ENCODE measurements at places on chromosomes 16 and 17.

- no peak for DNase-seq
Observed at GRCh38 chr17:67164302-67164701, 80.7 kb downstream of the HELZ start.

- DNase-seq: no peak
Observed at GRCh38 chr17:50624321-50624934, 10.3 kb upstream of the ABCC3 start.

GRCh38 chr17:38592487-38592886 is 13.3 kb downstream of the SRCIN1 start:
- DNase-seq: no peak

DNA sequence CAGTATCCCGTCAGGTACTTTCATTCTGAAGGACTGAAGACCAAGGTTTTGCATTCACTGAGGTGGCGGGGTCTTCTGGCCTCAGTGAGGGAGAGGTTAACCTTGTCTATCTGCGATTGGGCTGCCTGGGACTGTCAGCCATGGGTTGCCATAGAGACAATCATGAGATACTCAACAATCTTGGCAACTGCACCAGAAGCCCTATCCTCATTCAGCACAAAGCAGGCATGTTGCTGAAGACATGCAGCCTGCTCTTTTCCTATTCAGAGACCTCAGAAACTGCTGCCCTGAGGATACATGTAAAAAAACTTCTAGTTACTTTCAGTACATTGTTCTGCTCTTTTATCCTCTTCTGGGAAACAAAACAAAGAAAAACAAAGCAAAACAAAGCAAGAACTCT is 146.3 kb upstream of the PIRT start:
- DNase-seq: no peak

- DNase-seq: no peak
Observed at GRCh38 chr17:40418428-40418706, 671 bp upstream of the TOP2A start.

GRCh38 chr16:79756571-79756970 is 156.0 kb upstream of the MAF start:
- peak; percentile 25 for DNase-seq

DNA sequence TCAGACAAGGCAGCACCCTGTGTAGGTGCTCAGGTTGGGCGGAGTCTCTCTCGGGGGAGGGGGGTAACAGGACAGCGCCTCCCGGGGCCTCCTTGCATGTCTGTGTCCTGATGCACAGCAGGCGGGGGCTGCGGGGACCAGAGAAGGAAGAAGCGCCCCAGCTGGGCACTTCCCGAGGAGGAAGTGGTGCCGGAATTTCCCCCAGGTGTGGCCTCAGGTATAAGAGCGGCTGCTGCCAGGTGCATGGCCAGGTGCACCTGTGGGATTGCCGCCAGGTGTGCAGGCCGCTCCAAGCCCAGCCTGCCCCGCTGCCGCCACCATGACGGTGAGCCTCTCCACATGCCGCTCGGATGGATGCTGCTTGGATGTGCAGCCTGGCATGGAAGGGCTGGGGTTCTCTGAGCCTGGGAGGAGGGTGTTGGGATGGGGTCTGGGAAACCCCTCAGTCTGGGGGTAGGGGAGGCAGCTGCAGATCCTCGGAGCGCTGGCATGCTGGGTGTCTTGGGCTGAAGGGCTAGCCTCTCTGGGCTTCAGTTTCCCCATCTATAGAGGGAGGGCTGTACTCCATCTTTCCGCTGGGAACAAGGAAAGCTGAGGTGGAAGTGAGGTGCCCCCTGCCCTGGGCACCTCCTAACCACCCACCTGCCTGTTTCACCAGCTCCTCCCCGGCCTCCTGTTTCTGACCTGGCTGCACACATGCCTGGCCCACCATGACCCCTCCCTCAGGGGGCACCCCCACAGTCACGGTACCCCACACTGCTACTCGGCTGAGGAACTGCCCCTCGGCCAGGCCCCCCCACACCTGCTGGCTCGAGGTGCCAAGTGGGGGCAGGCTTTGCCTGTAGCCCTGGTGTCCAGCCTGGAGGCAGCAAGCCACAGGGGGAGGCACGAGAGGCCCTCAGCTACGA is at the start of gene IL17C:
TSS of gene IL17C (plus strand) at position 250 of the 908 bp plus-strand sequence. CDS start at position 320, 70 bp downstream.
- peak; percentile 30 for DNase-seq

GRCh38 chr17:49572226-49572625 is 3.4 kb upstream of the NXPH3 start:
- no peak for DNase-seq

DNA sequence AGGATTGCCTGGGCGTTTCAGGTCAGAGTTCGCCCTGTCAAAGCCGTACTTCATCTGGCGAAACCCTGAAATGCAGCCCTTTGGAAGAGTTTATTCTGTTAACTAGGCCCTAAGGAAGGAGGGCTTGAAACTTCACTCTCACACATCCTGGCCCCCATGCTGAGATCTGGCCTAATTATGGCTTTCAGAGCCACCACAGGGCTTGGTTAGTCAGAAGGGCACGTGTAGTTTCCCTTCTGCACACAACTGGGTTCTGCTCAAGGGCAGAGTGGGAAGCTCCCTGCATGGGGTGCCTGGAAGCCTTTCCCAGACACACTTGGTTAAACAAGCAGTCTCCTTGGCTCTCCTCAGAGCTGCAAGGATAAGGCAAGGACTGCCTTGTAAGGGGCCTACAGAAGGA is 397.3 kb downstream of the SHISA9 start:
- no peak for DNase-seq

GRCh38 chr16:47254756-47255155 is 111.0 kb upstream of the NETO2 start:
- no peak for DNase-seq

- DNase-seq: peak; percentile 68
Observed at GRCh38 chr17:47663912-47664623, 14.3 kb downstream of the KPNB1 start.

DNA sequence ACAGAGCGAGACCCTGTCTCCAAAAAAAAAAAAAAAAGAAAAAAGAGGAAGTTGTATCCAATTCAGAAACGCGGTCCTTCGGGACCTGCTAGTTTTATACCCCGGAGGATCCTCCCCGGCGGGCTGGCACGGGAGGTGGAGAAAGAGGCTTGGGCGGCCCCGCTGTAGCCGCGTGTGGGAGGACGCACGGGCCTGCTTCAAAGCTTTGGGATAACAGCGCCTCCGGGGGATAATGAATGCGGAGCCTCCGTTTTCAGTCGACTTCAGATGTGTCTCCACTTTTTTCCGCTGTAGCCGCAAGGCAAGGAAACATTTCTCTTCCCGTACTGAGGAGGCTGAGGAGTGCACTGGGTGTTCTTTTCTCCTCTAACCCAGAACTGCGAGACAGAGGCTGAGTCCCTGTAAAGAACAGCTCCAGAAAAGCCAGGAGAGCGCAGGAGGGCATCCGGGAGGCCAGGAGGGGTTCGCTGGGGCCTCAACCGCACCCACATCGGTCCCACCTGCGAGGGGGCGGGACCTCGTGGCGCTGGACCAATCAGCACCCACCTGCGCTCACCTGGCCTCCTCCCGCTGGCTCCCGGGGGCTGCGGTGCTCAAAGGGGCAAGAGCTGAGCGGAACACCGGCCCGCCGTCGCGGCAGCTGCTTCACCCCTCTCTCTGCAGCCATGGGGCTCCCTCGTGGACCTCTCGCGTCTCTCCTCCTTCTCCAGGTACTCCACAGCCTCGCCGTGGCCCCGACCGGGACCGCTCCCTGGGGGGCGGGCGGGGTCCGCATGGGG is at the start of gene CDH3:
TSS of gene CDH3 (plus strand) at position 596 of the 779 bp plus-strand sequence. CDS start at position 666, 70 bp downstream.
- peak; percentile 95 for DNase-seq

- peak; percentile 69 for DNase-seq
Observed at GRCh38 chr17:68197997-68198930, 49.6 kb upstream of the AMZ2 start.

DNA sequence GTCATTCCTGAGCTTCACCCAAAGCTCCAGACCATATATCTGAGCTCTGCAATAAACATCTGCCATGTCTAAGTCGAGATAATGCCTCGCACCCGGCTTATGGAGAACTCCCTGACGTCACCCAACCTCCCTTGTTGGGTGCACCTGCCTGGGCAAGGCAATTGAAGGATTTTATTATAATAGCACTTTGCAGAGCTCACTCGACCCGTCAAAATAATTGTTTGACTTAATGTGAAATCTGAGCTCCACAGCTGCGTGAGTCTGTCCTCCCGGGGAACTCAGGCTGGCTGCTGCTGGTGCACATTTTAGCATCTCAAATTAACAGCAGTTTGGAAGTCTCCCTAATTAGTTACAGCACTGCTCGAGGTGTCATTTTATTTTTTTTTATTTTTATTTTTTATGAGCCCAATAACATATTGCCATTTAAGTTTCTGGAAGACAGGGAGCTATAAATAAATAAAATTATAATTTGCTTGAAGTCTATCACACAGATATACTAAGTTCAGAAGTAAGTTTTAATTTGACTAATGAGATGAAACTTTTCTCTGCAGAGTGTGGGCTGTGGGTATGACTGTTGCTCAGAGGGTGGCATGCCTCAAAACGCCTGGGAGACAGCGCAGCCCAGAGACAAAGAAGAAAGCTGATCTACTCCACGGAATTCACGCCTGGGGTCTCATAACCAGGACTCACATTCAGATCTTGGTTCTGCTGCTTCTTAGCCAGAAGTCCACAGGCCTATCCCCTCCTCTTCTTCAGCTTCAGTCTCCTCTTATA is 401.4 kb upstream of the C16orf82 start:
- DNase-seq: no peak

DNA sequence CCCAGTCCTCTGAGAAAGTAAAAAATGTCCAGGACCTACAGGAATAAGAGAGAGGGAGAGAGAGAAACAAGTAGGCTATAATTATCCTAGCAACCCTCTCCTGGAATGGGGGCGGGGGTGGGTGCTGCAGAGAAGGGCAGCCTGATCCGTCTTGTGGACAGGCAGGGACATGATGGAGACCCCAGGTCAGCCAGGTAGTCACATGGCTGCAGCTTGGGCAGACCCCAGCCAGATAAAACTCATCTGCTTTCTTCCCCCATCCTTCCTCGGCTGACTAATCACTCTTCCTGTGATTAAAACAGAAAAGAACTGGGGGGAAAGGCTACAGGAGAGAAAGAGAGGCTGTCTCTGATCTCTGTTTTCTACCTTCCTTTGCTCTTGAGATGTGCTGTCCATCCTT is 32.6 kb downstream of the COPZ2 start:
- no peak for DNase-seq

GRCh38 chr17:18093616-18094408 is 6.1 kb downstream of the DRG2 start:
- peak; percentile 87 for DNase-seq

- DNase-seq: peak; percentile 48
Observed at GRCh38 chr16:56679818-56680217, 2.5 kb upstream of the MT1X start.

DNA sequence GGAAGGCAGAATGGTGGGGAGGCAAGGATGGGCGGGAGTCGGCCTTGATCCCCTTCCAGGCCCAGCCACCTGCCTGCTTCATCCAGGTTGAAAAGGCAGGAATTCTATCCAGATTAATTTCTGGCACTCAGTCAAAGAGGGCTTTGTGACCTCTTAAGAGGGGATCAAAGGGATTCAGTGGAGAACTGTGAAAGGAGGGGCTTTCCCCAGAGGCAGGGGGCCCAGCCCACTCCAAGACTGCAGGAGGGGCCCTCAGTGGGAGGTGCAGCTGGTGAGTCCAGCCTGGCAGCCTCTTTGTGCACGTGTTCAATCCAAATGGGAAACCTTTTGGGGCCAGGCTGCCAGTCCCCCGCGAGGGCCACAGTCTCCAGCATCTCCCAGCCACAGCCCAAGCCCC is 148.5 kb upstream of the PLCG2 start:
- no peak for DNase-seq

DNA sequence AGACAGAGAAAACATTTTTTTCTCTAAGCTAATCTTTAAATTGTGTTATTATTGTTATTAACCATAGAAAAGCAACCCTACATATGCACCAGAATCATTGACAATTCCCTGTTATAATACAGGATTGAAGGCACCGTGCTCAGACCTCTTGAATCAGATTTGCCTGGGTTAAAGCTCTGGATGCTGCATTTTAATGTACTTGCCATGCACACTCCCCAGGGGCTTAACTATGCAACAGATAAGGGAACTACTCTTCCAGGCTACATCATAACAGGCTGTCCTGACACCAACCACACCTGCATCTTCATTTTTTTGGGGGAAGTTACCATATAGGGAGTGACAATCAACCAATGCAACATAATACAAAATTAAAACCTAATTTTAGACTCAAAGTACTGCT is 1187.6 kb upstream of the CDH8 start:
- no peak for DNase-seq

DNA sequence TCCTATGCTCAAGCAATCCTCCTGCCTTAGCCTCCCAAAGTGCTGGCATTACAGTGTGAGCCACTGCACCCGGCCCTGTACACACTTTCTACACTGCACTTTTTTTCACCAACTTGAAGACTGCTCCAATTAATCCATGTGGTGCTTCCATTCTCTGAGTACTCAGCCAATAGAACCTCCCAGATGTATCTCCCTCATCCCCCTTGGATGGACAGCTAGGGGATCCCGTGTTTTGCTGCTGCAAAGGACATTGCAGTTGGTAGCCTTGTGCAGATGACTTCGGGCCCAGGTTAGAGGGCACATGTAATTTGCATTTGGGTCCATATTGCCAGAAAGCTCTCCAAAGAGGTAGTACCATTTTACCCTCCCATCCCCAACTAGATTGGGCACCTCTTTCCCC is 59.9 kb downstream of the SREBF1 start:
- no peak for DNase-seq

DNA sequence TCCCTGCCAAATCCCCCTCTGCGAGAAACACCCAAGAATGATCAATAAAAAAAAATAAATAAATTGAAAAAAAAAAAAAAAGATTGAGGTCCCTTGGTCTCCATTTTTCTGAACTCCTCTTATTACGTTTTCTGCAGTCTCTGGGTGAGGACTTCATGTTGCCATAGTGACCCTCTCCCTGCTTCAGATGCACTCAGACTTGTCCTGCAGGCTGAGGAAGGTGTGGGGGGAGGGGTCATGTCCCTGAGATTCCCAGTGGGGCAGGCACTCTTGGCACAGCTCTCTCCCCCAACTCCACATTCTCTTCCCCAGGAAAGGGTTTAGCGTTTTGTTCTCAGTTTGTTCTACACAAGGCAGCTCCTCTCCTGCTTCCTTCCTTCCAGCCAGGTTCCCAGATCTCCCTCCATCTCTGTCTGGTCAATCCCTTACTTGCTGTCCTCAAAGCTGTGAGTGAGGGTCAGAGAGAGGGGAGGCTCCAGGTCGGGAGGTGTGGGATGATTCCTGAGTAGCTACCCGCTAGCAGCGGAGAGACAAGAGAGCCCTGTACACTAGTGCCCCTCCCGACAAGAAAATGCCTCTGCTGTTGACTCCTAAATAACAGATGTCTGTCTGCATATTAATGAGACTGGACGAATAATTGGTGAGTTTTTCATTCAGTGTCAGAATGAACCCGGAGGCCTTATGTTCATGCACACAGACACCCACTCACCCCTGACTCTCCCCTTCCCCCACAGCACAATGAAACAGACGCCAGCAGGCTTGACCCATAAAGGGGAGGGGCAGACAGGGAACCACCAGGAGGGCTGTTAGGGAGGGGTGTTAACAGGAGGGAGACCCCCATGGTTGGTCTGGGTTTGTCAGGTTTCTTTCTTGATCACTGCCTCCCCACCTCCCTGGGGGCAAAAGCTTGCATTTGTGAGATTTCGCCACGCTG is 9.2 kb downstream of the RND2 start:
- DNase-seq: no peak

DNA sequence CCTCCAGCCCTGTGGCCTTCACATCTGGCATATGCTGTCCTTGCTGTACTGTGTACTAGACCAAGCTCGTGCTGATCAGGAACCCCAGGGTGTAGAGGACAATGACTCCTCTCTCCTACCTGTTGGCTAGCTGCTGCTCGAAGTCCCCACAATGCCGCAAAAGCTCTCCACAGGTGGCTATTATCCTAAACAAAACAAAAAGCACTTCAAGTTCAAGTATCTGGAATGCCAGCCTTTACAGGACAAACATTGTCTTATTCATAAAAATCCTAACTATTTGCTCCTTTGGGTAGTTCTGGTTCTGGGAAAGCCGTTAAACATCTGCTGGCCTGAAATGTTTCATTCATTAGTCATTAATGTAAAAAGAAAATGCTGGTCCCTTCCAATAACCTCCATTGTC is 42.8 kb downstream of the COG7 start:
- DNase-seq: no peak

Data from epithelial cell of esophagus (primary cell).